Activated CD4-positive, alpha-beta memory T cell treated with anti-CD3 and anti-CD28 coated beads for 36 hours (primary cell): ENCODE measurements at places on chromosomes 1 and 21.

DNA sequence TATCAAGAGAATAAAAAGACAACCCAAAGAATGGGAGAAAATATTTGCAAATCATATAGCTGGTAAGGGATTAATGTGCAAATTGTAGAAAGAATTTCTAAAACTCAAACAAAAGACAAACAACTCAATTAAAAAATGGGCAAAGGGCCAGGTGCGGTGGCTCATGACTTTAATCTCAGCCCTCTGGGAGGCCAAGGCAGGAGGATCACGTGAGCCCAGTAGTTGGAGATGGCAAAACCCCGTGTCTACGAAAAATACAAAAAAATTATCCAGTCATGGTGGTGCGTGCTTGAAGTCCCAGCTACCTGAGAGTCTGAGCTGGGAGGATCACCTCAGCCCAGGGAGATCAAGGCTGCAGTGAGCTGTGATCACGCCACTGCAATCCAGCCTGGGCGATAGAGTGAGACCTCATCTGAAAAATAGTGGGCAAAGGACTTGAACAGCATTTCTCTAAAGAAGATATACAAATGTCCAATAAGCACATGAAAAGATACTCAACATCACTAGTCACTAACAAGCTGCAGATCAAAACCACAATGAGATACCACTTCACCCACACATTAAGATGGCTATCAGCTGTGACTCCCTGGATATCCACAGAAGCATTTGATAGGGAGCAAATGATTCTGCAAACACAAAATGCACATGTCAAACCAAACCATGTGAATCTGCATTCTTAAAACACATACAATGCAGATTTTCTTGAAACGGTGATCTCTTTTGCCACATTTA, 20.9 kb downstream of the SLC30A1 start:
- no peak for DNase-seq

GRCh38 chr1:243754348-243754747, 95.7 kb downstream of the AKT3 start:
- no peak for DNase-seq

GRCh38 chr1:110672001-110672752, 2.6 kb downstream of the KCNA3 start:
- peak; percentile 86 for DNase-seq

GRCh38 chr1:31776516-31776915, 12.4 kb upstream of the ADGRB2 start:
- no peak for DNase-seq

DNA sequence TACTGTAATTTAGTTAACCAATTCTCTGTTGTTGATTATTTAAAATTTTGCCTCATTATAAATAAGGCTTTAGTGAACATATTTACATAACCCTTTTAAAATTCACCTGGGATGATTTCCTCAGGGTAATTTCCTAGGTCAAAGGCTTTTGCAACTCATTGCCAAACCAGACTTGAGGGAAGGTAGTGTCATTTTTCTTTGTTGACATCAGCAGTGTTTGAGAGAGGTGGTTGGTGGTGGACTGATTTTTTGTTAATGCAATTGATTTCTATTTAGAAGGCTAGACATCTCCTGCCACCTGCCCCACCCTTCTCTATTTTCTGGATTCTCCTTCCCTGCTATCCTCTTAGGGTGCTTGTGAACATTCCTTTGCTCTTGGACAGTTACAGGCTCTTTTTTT, 116.8 kb downstream of the HHAT start:
- DNase-seq = no peak

DNA sequence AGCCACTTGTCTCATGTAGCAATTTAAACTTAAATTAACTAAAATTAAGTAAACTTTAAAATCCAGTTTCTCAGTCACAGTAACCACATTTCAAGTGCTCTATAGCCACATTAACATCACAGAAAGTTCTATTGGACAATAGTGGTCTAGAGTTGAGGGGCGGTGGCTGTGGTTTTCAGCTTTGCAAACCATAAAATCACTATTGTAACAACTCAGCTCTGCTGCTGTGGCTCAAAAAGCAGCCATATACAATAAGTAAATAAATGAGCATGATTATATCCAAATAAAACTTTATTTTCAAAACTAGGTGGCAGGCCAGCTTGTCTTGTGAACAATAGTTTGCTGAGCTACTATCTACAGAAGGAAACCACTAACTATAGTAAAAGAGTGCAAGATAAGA, 43.4 kb upstream of the C1orf53 start:
- DNase-seq = no peak

GRCh38 chr1:244368279-244368678, 83.4 kb downstream of the ADSS2 start:
- no peak for DNase-seq

GRCh38 chr1:161192476-161193465, 6.1 kb downstream of the ADAMTS4 start:
- DNase-seq = peak; percentile 81

GRCh38 chr1:209318181-209319056, 265.1 kb upstream of the CAMK1G start:
- no peak for DNase-seq

GRCh38 chr1:72229893-72230292, 52.4 kb downstream of the NEGR1 start:
- DNase-seq = no peak

GRCh38 chr1:223639331-223639749, 26.2 kb downstream of the CAPN8 start:
- DNase-seq = peak; percentile 19

- no peak for DNase-seq
Measured at GRCh38 chr1:231723146-231723545, 96.6 kb downstream of the DISC1 start.

DNA sequence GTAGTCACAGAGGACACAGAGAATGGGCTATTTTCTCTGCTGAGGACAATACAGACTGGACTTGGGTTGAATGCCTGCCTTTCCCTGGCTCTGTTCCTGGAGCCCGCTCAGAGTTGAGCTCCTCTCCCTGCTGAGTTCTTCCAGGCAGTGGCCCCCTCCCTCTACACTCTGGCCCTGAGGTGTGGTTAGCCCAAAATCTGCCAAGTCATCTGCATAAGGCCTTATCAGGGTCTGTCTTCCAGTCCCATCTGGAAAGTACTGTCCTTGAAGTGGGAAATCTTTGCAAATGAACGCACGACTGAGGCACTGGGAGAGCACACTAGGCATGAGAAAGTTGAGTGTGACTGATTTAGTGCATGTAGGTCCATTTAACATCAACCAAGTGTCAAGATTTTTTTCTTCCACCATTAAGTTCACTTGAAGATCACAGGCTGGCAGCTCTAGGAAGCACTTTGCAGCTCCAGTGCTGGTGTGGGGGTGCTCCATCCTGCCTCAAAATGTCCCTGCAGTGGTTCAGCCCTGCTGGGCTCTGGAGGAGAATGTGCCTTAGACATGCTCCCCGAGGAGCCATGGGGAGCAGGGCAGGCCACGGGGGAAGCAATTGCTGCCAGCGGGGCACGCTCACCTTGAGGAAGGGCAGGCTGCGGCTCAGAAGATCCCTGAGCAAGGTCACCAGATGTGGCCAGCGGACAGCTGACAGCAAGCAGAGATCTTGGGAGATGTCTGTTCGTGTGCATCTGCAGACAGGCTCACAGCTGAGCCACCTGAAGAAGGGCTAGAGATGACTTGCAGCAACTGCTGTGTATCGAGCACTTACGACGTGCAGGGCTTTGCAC, 41.5 kb downstream of the IER5 start:
- DNase-seq = no peak

- no peak for DNase-seq
Measured at GRCh38 chr1:245007852-245008251, 143.5 kb upstream of the HNRNPU start.

DNA sequence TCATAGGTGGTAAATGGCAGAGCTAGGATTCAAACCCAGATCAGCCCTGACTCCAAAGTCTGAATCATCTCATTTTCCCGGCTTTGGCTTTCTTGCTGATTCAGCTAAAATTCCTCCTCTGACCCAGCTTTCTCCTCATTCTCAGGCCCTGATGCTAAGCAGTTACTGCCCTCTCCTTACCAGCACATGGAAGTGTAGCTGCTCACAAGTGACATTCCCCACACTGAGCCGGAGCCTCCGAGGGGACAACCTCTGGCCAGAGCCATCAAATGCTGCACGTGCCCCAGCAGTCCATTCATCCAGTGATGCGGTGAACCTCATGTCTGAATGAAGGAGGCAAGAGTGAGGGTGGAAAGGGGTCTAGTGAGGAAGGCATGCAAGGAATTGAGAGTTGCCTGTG, 11.1 kb downstream of the ITGA10 start:
- DNase-seq = no peak

GRCh38 chr1:220438741-220439140, 89.2 kb upstream of the MARK1 start:
- no peak for DNase-seq

GRCh38 chr1:238451781-238452310, 561.1 kb upstream of the ZP4 start:
- no peak for DNase-seq

GRCh38 chr1:227058321-227058751, 118.2 kb downstream of the COQ8A start:
- DNase-seq = no peak

GRCh38 chr1:106986603-106987002, 69.9 kb upstream of the PRMT6 start:
- DNase-seq = no peak

- no peak for DNase-seq
Measured at GRCh38 chr21:25062061-25062460, 545.2 kb downstream of the MRPL39 start.

- DNase-seq = peak; percentile 12
Measured at GRCh38 chr1:95041491-95042165, 31.1 kb downstream of the ALG14 start.

- DNase-seq = no peak
Measured at GRCh38 chr1:2783435-2784397, 17.8 kb downstream of the TTC34 start.

- DNase-seq = no peak
Measured at GRCh38 chr1:180080439-180080838, 74.2 kb upstream of the QSOX1 start.

- DNase-seq = no peak
Measured at GRCh38 chr1:9311479-9311878, 18.8 kb downstream of the SPSB1 start.

GRCh38 chr1:116128664-116129063, 17.5 kb downstream of the MAB21L3 start:
- DNase-seq = peak; percentile 75

DNA sequence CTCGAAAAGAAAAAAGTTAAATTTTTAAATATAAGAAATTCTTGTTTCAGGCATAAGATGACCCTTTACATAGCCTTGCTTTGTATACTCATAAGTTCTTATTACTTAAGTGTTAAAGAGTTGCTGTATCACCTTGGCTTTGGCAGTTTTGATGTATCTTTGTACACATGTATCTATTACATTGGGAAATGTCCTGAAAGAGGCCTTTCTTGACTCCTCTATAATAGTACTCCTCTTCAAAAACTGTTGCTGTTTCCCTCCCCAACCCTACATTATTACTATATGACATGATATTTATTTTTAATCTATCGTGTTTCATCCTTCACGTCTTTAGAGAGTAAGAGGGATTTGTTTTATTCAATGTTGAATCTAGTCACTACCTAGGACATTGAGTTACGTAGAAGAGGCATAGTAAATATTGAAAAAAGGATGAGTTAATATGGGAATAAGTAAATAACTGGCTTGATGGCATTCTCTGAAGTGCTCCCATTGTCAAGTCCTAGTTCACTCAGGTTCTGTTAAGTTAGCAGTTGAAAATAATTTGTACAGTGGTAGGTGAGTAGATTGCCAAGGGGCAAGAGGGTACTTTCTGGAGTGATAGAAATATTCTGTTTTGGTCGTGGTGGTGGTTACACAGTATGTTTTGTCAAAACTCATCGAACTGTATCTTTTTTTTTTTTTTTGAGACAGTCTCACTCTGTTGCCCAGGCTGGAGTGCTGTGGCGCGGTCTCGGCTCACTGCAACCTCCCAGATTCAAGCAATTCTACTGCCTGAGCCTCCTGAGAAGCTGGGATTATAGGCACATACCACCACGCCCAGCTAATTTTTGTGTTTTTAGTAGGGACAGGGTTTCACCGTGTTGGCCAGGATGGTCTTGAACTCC, 8.2 kb downstream of the THRAP3 start:
- DNase-seq = no peak

- DNase-seq = no peak
Measured at GRCh38 chr1:5341471-5341870, 650.8 kb downstream of the NPHP4 start.

DNA sequence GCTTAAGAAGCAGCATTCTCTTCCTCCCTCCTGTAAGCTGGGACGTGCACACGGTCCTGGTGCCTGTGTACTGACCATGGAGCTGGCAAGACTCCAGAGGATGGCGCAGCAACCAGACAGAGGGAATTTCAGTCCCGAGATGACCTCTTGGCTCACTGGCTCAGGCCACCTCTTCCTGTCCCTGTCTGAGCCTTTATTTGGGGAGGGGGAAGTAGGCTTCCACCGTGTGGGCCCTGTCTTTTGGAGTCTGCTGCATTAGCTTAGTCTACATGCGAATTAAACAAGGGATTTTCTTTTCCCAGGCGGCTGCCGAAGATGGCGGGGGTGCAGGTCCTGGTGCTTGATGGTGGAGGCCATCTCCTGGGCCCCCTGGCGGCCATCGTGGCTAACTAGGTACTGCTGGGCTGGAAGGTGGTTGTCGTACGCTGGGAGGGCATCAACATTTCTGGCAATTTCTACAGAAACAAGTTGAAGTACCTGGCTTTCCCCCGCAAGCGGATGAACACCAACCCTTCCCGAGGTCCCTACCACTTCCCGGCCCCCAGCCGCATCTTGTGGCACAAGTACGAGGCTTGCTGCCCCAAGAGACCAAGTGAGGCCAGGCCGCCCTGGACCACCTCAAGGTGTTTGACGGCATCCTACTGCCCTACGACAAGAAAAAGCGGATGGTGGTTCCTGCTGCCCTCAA, 10.2 kb downstream of the IL24 start:
- DNase-seq = no peak

GRCh38 chr21:18369115-18369514, 34.5 kb downstream of the TMPRSS15 start:
- no peak for DNase-seq

DNA sequence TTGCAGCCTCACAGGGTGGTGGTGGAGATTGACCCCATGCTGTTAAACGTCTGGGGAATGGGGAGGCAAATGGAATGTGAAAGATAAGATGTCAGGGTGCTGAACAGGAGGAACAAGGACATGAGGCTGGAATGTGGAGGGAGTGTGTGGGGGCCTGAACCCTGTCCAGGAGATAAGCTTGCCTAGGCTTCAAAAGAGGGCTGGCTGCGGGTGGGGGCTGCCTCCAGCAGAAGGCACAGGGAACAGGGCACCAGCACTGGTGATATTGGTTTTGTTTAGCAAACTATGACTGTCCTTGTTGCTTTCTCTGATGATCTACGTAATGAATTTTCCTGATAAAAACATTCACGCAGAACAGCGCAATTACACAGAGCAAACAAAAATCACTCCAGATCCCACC, 52.4 kb upstream of the LRP8 start:
- no peak for DNase-seq

DNA sequence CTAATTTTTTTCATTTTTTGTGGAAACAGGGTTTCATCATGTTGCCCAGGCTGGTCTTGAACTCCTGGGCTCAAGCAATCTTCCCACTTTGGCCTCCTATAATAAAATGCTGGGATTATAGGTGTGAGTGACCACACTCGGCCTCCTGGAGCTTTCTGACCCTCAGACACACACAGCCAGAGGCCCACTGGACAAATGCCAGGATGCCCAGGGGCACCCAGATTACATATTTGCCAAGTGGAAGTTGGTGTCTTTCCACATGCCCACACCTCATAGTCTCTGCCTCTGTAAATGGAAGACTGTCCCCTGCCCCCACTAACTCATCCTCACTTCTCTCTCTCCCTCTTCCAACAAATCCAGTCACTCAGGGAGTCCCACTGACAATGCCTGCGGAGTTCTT, 63.4 kb upstream of the LRP8 start:
- no peak for DNase-seq

GRCh38 chr1:208029381-208030287, 118.7 kb upstream of the CD34 start:
- no peak for DNase-seq
